Mammary epithelial cell (primary cell): ENCODE measurements at places on chromosomes 1 and 21. TPM values are rescaled to one million over a fixed set of nuclear protein-coding genes. Genes with fewer than 3 reads are reported as not detected.

DNA sequence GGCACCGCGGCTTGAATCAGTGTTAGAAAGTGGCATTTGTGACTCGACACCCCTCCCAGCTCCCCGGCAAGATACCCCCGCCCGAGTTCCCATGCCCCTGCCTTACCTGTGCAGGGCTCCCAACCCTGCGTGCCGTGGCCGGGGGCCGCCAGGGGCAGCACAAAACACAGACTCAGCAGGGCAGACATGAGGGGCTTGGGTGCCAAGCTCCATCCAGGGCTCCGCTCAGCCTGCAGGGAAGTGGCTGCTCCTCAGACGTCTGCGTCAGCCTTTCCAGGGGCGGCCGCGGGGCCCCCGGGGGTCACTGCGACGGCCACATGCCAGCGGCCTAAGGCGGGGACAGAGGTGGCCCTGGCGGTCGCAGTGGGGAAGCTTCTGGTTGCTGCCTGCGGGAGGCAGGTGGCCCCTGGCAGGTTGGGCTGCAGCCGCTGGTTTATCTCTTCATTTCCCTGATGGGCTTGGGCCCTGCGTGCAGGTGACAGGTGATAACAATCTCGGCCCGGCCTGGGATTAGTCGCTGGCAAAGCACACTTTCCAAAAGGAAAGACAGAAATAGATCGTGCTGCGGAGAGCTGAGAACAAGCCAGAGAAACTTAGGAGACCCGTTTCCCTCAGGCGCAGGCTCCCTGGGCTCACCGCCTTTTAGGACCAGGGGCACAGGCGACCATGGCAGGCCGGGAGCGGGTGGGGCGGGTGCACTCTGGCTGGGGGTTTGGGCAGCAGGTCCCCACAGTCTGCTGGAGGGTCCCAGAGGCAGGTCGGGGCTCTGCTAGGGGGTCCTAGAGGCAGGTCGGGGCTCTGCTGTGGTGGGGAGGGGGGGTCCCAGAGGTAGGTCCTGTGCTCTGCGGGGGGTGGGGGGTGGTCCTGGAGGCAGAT, at the start of gene TSPEAR:
TSS of gene TSPEAR (minus strand) at position 246 of the 876 bp plus-strand sequence. CDS start at position 188, 58 bp downstream.
- DNase-seq = no peak

Gene ECM1
- 8.0 and 16.2 TPM in 2 replicates for total RNA-seq

DNA sequence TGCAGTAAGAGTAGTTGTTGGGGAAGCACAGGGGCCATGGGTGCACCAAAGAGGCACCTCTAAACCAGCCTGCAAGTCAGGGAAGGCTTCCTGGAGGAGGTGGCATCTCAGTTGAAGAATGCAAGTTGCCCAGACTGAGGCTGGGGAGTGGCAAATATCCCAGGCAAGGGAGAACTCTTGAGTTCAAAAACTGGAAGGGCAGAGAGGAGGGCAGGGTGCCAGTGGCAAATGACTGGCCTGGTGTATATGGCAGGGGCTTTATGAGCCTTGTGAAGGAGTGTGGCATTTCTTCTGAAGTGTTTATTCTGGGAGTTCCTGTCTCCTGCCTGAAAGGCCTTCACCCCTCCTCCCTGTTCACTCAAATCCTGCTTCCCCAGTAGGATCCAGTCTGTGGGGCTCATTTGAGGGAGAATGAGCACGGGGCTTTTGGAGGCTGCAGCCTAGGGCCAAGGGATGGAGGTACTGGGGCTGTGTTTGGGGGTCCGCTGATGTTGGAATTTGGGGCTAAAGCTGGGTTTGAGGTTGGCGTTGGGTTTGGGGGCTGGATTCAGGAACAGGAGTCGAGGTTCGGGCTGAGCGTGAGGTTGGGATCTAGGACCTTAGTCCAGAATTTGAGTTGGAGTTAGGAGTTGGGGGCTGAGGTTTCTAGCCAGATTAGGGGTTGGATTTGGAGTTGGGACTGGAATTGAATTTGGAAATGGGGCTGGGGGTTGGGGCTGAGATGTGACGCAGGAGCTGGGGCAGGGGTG, at the start of gene TMEM125:
TSS of gene TMEM125 (plus strand) at position 357 of the 749 bp plus-strand sequence. CDS start 2,740 bp downstream, outside the sequence.
- DNase-seq = no peak

DNA sequence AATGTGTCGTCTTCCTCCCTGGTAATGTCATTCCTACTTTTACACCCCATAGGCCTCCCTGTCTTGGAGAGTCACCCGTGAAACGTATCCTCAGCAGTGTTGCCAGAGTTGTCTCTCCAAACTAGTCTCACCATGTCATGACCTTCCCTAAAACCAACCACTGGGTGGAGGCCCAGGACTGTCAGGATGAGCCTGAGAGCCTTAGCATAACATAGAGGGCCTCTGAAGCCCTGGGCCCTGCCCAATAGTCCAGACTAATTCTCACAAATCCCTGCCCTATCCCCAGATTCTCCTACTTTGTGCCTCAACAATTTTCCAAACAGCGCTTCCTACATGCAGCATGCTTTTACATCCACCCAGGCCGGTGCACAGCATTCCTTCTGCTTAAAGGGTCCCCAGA, 29.3 kb upstream of the HSD3B1 start:
- DNase-seq = no peak

DNA sequence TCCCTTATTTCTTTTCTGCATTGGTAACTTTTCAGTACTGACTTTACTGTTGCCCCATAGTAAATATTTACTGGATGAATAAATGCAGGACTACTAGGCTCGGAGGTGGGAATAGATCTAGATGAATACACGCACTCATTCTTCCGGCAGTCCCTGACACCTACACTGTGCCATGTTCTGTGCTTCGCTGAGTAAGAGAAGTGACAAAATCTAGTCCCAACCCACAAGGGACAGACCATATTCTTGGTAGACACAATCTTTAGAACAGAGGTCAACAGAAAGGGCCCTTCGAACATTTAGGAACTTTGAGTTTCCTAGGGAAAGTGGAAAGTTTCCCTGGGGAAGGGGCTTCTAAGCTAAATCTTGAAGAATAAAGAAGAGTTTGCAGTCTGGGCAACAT, 3.3 kb upstream of the CD52 start:
- DNase-seq = no peak

- DNase-seq = no peak
Observed at GRCh38 chr21:42469272-42469671, 26.8 kb downstream of the RSPH1 start.

DNA sequence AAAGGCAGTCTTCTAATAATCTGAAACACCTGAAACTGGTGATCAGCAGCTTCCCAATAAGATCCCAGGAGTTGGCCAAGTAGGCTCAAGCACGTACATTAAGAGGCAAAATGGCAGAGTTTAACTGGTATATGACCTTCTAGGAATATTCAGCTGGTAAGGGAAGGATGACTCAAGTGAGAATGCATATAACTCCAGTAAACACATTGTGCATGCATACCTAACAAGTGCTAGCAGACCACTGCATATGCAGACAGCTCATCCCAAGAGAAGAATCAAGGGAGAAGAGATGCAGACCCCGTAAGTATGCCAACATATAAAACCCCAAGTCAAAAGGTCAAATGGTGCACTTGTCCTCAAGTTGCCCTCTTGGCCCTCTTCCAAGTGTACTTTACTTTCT, 73.0 kb upstream of the ZRANB2 start:
- no peak for DNase-seq

Gene DPYD
- total RNA-seq = 24.3 TPM

Gene PDE4B
- total RNA-seq = not detected in 2 replicates
